Activated CD4-positive, alpha-beta T cell treated with anti-CD3 and anti-CD28 coated beads, Interleukin-2, amount 10 ng/mL, durations not matched to agents 7 days and 5 days (primary cell): ENCODE measurements at places on chromosomes 6 and 20. TPM values are rescaled to one million over a fixed set of nuclear protein-coding genes. Genes with fewer than 3 reads are reported as not detected.

Gene SPATA25
- 0.84 TPM for total RNA-seq

Gene ADGRF5
- total RNA-seq: not detected

DNA sequence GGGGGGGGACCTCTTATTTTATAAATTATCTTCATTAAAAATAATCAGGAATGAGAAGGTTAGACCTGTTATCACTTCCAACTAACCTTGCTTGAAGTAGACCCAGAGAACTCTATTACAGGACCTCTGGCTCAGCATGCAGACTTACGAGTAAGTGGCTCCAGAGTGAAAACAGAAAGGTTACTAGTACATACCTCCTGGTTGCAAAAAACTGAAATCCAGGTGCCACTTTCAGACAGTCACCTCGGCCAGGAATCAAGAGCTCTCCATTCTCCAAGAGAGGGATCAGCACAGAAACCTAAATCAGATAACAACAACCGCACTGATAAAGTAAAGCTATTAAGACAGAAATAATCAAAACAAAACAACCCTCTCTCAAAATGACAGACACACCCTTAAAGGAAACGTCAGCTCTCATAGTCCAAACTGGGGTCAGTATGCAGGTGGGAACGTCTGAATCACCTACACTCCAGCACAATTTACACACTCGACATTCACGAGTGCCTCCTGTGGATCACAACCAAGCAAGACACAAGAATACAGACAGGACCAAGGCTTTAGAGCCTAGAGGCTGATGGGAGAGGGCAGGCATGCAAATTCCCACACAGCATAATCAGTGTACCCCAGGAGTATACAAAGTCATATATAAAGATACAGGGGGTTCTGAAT lies 31.8 kb downstream of the MDN1 start:
- DNase-seq: no peak

GRCh38 chr20:48747840-48748414 lies 79.9 kb downstream of the PREX1 start:
- no peak for DNase-seq

- DNase-seq: no peak
Observed at GRCh38 chr6:136587527-136587926, 37.3 kb upstream of the MAP7 start.

DNA sequence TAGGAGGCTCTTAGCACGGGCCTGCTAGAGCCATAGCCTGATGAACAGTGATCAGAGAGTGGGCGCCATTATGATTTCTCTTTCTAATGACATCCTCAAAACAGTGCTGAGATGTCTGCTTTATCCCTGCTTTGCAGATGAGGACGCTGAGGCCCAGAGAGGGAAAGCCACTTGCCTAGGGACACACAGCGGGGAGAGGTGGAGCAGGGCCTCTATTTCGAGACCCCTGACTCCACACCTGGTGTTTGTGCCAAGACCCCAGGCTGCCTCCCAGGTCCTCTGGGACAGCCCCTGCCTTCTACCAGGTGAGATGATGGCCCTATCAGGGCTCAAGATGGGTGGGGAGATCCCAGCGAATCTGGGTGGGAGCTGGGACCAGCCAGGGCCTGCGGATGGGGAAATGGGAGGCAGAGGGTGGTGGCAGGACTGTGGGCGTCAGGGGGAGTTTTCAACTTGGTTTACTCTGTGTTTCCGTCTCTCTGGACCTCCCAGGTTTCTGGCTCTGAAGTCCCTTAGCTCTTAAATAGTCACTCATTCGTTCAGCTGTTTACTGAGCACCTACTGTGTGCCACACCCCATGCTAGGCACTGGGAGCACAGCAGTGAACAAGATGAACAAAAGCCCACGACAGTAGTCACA lies 36.7 kb downstream of the SRC start:
- no peak for DNase-seq

GRCh38 chr6:139194740-139195139 lies 59.9 kb downstream of the HECA start:
- no peak for DNase-seq

DNA sequence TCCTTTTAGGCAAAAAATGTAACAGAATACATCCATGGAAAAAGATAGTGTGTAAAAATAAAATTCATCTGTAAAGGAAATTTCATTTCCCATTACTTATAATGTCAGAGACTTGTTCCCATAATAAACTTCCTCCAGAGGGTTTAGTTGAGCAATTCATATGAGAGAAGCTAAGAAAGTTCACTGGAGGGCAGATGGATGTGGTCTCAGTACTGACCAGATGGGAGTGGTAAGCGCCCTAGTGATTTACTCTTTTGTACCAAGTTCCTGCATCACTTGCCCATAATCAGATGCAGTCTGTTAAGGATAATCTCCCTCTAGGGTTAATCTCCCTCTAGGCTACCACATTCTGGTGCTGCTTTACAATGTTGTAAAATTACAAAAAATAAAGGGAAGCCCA lies 61.7 kb downstream of the ESF1 start:
- DNase-seq: no peak

GRCh38 chr20:53580376-53581111 lies 13.1 kb downstream of the ZNF217 start:
- DNase-seq: no peak

DNA sequence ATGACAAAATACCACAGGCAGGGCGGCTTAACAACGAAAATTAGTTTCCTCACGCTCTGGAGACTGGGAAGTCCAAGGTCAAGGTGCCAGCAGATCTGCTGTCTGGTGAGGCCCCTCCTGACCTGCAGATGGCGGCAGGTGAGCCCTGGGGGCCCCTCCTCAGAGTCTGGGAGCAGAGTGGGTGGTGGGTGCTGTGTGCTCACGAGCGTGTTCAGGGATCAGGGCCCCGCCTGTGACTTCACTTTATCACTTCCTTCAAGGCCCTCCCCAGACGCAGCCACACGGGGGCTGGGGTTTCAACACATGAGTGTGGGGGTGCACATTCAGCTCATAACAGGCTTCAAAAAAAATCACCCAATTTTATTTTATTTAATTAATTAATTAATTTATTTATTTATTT lies 39.3 kb downstream of the SLC2A4RG start:
- no peak for DNase-seq

DNA sequence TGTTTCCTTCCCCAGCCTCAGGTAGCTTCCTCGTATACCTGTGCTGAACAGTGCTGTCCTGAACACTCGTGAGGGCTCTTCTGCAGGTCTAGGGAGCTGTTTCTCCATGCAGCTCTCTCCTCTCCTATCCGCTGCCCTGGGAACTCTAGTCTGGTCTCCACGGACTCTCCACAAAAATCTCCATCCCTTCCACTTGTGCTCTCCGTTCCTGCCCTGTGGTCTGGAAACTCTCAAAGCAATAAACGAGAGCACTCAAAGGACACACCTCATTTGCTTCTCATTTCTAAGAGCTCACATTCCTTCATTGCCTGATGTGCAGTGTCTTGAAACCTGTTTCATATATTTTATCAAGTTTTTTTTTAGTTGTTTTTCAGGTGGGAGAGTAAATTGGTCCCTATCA lies 235.9 kb upstream of the RGS17 start:
- DNase-seq: no peak

- DNase-seq: no peak
Observed at GRCh38 chr6:123402052-123402451, 234.7 kb downstream of the TRDN start.
